ENCODE measurements at places on chromosomes 7 and 10.

GRCh38 chr7:128102490-128103291 is 71.5 kb upstream of the LRRC4 start:
- DNase-seq = no peak

GRCh38 chr10:101146392-101147251 is 15.5 kb downstream of the TLX1 start:
- no peak for DNase-seq

- DNase-seq = no peak
Observed at GRCh38 chr10:3734111-3734510, 50.9 kb downstream of the KLF6 start.

DNA sequence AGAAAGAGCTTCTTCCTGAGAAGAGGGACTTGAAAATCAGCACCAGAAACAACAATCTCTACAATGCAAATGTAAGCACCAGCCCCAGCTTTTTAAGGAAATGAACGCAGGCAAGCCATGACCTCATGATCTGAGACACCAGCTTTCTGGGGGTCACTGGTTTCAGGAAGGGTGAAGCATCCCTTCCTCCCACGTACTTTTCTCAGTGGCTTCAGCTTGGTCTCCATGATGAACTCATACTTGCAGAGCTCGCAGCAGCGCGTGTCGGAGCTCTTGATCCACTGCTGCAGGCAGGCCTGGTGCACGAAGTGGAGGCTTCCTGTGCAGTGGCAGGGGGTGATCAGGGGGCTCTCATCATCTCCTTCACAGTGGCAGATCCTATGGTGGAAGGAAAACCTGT is 87.0 kb downstream of the ALOX5 start:
- DNase-seq = peak; percentile 22

DNA sequence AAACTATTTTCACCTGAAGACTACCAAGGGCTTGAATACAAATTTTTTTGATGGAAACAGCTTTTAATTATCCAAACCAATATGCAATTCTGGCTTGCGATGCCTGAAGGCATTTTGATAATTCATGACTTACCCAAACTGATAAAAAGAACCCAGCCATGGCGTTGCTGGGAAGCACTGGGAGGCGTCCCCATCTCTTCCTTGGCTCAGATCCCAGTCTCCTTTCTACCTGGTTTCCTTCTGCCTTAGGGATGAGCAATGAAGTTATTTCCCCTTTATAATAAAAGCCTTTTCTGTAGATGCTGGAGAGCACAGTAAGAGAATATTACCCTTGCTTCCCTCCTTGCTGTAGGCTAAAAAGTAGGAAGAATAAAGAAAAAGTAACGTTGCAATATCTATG is 129.1 kb upstream of the ANK3 start:
- no peak for DNase-seq

GRCh38 chr10:2906974-2907373 is 160.4 kb upstream of the PFKP start:
- peak; percentile 31 for DNase-seq

DNA sequence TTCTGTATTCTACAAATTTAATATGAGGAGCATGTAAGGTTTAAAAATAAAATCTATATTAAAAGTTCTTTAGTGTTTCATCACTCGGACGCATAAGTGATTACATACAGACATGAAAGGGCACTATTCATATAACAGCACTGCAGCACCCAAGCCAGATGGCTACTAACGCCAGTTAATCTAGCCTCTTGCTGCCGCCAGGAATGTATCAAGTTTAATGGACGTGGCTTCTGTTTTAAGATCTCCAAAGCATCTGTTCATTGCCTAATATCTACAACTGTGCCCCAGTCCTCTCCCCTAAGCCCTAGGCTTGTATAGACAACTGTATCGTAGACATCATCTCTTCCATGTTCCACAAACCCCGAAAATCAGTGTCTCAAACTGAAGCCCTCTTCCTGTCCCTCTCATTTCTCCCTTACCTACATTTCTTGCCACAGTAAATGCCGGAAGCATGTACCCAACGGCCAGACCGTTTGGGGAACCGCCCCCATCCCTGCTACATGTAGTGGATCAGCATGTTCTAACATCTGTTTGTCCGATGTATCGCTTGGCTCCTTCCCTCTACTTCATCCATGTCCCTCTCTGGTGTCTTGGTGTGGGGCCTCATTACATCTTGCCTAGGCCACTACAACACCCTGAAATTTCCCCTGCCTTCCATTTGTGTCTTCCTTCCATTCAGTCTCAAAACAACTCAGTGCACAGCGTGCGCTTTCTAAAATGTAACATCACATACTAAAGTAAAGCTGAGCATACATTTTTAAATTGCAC is 147.5 kb upstream of the RSU1 start:
- DNase-seq = no peak
